ENCODE measurements at places on chromosomes 1 and 21.

DNA sequence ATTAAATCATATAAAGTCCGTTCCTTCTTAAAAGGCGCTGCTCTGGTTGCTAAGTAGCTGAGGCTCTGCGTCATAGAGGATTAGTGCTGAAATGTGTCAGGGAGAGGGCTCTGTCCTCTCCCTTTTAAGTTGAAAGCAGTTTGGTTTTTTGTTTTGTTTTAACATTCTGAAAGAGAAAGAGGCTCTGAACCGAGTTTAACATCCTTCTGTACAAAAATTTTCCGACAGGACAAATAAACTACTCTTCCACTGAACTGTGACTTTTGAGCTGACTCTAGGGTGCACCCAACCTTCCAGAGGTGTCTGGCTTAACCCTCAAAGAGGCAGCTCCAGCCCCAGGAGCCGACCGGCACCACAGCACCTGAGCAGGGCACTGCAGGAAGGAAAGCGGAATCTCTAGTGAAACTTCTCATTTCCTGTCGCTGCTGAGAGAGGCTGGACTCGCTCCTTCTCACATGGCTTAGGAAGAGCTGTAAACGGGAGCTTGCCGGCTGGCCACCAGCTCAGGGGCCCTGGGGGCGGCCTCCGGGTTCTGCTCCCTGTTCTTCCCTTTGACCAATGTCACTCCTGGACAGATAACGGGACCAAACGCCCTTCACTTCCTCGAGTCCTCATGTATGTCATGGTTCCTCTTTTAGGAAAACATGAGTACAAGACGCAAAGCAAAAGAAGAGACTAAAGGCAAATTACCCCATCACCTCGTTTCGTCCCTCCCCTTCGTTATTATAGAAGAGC lies 1.2 kb downstream of the VAV3 start:
- DNase-seq: peak; percentile 15

GRCh38 chr1:242004751-242005495 lies 6.0 kb upstream of the MAP1LC3C start:
- peak; percentile 61 for DNase-seq

GRCh38 chr1:184903111-184903692 lies 71.1 kb downstream of the NIBAN1 start:
- DNase-seq: peak; percentile 24

DNA sequence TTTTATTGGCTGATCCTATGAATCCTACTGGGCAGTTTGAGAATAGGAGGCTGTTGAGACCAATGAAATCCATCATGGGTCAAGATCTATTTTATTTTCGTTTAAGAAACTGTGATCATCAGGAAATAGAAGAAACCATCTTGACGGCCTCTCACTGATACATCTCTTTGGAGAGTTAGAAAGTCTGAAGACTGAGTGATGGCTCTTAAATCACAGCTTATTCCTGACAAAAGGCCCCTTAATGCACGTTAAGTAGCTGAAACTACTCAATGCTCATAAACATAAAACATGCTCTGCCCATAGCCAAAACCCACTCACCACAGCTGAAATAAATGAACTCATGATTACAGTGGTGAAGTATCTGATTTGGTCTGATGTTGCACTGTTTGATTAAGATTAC lies 784.5 kb upstream of the NEGR1 start:
- no peak for DNase-seq

GRCh38 chr1:44512313-44512885 lies 107.3 kb downstream of the RNF220 start:
- no peak for DNase-seq

DNA sequence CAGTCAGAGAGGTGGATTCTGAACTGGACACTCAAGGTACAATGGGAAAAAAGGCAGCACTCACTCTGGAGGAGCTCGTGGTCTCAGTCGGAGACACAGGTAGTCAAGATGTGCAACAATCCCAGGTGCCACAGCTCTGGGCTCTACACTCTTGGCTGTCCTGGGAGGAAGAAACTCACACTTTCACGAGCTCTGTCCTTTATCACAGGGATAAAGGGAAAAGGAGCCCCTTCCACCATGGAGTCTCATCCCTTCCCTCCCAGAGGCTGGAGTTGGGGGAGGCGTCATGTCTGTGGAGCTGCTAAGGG lies 20.3 kb downstream of the CDK18 start:
- no peak for DNase-seq

- DNase-seq: no peak
Observed at GRCh38 chr1:172960019-172960418, 90.7 kb downstream of the TNFSF18 start.

- no peak for DNase-seq
Observed at GRCh38 chr1:160400646-160401486, 502 bp downstream of the VANGL2 start.

GRCh38 chr21:45554477-45555175 lies 12.4 kb upstream of the SLC19A1 start:
- DNase-seq: peak; percentile 63

GRCh38 chr1:168572633-168573032 lies 3.8 kb upstream of the XCL1 start:
- DNase-seq: no peak

- no peak for DNase-seq
Observed at GRCh38 chr1:43747736-43748135, 40.4 kb downstream of the ST3GAL3 start.

DNA sequence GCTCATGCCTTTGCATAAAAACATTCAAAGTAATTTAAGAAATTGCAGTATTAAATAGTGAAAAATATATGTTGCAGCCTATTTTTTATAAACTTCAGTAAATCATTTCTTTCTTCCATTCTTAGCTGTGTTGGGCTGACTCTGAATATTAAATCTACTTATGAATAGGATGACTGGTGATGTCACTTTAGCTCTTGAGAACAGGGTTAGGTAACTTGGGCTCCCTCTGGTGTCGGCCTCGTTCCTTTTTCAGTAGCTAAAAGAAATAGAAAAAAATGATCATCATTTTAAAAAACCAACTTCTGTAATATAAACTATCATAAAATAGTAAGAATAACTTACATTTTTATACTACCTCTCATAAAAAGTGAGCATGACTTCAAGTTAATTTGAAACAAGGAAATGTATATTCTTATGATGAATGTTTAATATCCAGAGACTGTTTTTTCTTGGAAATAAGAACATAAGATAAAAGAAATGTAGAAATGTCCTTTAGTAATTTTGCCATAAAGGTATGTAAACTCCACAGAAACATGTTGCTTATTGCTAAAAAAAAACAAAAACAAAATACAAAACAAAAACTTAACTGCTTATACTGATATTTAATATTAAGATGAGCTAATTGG lies 26.8 kb upstream of the NCAM2 start:
- DNase-seq: peak; percentile 65

GRCh38 chr1:193222056-193222615 lies 35.7 kb upstream of the B3GALT2 start:
- no peak for DNase-seq

- DNase-seq: peak; percentile 82
Observed at GRCh38 chr1:74733604-74734484, 892 bp downstream of the TYW3 start.

- DNase-seq: no peak
Observed at GRCh38 chr1:23027352-23027907, 8.2 kb downstream of the KDM1A start.

- DNase-seq: no peak
Observed at GRCh38 chr1:4778056-4778455, 123.6 kb downstream of the AJAP1 start.

DNA sequence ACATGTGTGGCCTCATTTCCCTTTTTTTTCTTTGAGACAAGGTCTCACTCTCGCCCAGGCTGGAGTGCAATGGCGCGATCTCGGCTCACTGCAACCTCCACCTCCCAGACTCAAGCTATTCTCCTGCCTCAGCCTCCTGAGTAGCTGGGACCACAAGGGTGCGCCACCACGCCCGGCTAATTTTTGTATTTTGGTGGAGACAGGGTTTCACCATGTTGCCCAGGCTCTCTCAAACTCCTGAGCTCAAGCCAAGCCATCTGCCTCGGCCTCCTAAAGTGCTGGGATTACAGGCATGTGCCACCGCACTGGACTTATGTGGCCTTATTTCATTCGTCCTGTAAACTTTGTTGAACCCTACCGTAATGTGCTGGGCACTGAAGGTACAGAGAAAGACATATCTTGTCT lies 569 bp upstream of the WARS2 start:
- peak; percentile 35 for DNase-seq

DNA sequence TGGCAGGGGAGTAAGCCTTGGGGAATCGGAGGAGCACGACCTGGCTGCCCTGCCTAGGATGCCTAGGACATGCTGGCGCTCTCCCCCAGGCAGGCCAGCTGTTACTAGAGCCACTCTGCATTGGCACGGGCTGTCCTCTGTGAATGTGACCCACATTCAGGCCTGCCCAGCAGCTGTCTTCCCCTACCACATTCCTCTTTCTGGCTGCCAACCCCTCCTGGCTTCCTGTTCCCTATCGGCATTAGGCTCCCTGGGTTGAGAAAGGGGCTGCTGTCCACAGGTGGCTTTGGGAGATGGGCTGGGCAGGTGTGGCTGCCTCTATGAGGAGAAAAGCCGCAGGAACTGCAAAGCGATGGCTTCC lies 2.3 kb upstream of the NFASC start:
- no peak for DNase-seq

DNA sequence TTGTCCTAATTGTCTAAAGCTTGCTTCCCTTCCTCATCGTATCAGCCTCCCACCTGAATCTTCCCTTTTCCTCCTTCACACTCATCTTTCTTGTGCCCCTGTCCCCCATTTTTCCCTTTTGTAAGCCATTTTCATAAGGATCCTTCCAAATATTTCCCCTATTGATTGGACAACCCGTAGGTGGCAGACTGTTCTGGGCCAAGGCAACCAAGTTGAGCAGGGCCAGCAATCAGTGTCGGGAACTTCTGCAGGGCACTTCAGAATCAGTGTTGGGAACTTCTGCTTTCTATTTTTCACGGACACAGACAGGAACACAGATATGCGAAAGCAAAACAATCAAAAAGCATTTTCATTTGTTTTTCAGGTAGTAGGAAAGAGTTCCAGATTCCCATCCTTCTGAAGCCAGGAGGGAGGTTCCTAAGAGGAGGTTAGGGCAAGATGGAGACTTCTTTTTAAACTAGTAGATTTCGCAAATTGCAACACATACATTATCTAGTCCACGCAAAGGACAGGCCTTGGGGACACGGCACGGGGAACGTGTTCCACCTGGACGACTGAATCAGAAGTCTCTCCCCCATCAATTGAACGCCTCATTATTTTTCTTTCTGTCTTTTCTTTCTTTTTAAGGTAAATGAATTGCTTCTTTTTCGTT lies 691 bp upstream of the MPZL1 start:
- peak; percentile 73 for DNase-seq

DNA sequence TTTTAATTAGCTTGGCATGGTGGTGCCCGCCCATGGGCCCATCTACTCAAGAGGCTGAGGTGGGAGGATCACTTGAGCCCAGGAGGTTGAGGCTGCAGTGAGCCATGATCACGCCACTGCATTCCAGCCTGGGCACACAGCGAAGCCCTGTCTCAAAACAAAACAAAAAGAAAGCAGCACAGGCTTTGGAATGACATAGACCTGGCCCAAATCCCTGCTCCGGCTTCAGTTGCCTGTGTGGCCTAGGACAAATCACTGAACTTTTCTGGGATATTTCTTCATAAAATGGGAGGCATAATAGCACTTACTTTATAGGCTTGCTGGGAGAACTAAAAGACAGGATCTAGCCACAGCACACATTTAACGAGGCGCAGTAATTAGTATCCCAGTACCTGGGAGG lies 2.4 kb downstream of the PEAR1 start:
- DNase-seq: peak; percentile 63

DNA sequence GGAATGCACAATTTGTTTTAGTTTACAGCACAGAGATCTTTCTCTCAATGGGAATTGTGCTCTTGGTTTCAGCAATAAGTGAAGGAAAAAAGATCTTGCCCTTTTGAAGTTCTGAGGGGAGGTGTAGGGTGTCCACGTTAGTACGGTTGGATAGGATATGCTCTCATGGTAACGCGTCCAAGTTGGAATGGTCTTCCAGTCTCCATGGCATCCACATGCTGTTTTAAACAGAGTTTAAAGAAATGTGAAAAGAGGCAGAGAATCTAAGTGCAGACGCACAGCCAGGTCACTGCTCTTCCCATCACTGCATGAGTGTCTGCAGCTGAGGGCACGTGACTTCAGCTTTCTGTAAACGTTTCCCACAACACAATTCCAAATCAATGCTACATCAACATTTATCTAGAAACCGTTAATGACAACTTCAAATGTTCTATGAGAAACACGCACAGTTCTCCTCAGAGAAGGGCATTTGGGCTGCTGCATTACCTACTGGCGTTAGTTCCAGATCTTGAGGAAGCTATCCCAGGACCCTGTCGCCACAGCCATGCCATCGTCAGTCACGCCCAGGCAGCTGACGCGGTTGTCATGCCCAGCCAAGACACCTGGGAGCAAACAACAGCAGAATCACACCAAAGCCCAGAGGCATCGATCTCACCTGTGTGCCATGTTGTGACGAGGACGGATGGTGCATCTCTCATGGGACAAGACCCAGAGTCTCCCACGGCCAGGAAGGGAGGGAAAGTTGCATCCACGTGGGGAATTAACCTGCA lies 8.8 kb upstream of the NADK start:
- DNase-seq: no peak

DNA sequence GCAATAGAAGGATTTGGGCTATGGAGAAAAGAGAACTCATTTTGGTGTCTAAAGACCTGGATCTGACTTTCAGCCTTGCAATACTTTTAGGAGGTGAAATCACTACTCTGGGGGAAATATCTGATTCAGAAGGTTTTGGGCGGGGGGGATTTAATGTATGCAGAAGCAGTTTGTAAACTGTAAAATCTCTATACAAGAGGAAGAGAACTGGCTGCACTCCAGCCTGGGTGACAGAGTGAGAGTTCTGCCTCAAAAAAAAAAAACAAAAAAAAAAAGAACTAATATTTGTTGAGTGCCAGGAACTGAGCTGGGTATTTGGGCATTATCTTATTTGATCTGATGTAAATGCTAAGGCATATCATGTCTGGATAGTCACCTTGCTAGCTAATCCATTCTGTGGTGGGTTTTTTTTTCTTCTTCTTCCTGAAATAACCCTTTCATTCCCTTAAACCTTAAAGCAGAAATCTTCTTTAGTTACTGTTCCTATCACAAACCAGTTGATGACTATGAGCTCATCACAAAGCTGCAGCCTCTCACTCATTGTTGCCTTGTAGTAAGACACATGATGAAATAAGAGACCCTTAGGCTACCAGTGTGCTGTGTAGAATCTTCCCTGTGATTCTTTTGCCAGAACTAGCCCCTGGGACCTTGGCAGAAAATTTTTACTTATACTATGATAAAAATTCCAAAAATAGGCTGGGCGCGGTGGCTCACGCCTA lies 35.6 kb upstream of the SLC16A1 start:
- no peak for DNase-seq

DNA sequence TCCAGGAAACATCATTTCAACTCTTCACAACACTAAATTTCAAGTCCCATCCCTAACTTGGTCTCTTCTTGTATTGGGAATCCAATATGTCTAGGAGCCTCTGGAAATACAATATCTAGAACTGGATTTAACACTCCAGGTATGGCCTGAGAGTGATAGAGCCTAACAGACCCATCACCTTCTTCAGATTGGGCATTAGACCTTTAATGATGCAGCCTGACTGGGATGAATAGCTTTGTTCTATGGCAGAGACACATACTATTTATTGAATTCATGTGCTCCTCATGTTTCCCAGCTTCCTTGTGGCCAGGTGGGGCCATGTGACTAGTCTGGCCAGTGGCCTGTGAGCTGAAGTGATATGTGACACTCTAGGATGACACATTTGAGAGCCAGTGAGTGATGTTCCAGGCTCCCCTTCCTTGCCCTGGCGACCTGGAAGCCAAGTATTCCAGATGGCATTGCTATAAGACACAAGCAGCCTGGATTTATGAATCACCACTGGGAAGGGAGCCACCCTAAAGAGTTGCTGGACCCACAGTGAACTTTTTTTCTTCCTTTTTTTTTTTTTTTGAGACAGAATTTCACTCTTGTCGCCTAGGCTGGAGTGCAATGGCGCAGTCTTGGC lies 31.0 kb upstream of the POU3F1 start:
- DNase-seq: peak; percentile 17

Measured in fibroblast of the aortic adventitia (primary cell).